ENCODE measurements at places on chromosomes 5 and 9.

DNA sequence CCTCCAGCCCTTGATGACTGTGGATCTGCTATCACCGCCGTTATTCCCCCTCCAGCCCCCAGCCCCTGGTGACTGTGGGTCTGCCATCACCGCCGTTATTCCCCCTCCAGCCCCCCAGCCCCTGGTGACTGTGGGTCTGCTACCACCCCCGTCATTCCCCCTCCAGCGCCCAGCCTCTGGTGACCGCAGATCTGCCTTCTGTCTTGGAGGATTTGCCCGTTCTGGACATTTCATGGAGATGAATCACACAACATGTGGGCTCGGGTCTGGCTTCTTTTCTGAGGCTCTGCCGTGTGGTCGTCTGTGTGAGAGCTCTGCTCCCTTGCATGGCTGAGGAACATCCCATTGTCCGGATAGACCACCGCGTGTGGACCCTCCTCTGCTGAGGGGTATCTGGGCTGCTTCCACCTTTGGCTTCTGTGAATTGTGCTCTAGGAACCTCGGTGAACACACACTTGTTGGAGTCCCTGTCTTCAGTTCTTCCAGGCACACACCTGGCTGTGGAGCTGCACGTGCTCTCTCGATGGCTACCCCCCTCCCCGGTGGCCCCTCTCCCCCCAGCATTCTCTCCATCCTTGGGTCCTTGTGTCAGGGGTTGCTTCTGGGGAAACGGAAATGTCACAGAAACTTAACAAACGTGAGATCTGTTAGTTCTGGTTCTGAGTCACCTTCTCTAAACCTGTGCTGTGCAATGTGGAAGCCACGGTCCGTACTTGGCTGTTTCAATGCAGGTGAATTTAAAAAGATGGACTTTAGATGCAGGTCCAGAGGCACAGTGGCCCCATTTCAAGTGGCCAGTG, 105.3 kb upstream of the COL5A1 start:
- DNase-seq: no peak

GRCh38 chr9:6955251-6955921, 197.6 kb downstream of the KDM4C start:
- DNase-seq: peak; percentile 45

- no peak for DNase-seq
These were observed 36.0 kb downstream of the POC5 start for GRCh38 chr5:75681125-75681830.

DNA sequence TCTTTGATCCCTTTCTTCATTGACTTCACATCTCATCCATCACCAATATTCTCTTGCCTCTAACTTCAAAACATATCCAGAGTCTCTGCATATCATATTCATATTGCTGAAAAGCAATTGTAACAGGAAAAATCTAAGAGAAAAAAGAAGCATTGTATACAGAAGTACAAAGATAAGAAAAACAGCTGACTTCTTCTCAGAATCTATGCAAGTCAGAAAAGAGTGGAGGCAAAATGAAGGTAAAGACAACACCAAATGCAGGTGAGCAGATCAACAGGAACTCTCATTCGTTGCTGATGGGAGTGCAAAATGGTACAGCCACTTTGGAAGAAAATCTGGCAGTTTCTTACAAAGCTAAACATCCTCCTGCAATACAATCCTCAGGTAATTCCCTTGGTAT, 155.6 kb downstream of the PHF2 start:
- no peak for DNase-seq

GRCh38 chr9:133632806-133633680, 3.1 kb upstream of the DBH start:
- DNase-seq: no peak

DNA sequence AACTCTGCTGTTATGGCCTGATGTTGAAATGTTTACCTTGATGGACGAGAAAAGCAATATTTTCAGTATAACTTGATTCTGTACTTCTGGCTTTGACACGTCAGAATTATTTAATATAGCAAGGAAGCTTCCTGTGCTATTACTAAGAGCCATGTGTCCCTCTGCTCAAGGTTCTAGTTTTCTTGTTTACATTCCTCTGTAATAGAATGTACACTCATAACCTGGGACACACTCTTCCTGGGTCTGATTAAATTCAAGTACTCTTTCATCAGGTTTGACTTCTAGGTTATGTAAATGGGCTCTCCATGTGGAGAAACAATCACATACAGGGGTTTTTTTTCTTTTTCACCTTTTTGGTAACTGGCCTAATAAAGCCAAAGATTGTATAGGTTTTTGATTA, 33.1 kb downstream of the GTF3C4 start:
- no peak for DNase-seq

DNA sequence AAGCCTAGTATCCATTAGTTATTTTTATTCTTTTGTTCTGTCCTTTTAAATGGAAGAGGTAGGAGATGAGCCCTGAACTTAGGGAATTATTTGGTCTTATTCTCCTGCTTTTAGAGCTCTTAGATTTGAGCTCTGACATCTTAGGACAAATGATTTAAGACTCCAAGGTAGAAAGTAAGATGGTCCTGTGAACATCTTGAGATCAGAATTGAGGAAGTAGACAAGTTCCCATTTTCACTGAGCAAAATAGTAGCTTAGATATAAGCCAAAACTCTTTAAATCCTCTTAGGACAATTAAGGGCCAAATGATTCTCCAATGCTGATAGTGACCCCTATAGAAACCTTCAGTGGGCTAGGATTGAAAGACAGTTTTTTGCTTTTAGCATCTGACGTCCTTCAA, 53.0 kb upstream of the RUSC2 start:
- DNase-seq: no peak

- no peak for DNase-seq
These were observed 3.6 kb upstream of the ARAP3 start for GRCh38 chr5:141685591-141685990.

GRCh38 chr9:447230-448025, 232.8 kb downstream of the DOCK8 start:
- no peak for DNase-seq

DNA sequence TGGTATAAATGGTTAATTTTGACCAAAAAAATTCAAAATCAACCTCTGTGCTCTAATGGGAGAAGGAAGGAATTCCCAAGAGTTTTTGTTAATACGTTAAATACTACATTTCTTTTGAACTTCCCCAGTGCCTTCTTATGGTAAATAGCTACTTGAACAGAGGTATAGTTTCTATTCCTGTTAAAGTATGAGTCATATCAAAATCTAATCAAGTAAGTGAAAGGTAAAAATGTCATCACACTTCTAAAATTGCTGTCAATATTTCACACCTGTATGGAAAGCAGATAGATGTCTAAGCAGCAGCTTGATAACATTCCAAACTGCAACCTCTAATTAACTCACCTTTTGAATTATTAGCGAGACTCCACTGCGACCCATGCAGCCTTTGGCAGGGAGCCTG, 214.1 kb upstream of the MEF2C start:
- no peak for DNase-seq

- no peak for DNase-seq
These were observed 101.5 kb downstream of the DEPDC1B start for GRCh38 chr5:60598424-60598823.

GRCh38 chr5:32771037-32771436, 59.9 kb downstream of the NPR3 start:
- no peak for DNase-seq

DNA sequence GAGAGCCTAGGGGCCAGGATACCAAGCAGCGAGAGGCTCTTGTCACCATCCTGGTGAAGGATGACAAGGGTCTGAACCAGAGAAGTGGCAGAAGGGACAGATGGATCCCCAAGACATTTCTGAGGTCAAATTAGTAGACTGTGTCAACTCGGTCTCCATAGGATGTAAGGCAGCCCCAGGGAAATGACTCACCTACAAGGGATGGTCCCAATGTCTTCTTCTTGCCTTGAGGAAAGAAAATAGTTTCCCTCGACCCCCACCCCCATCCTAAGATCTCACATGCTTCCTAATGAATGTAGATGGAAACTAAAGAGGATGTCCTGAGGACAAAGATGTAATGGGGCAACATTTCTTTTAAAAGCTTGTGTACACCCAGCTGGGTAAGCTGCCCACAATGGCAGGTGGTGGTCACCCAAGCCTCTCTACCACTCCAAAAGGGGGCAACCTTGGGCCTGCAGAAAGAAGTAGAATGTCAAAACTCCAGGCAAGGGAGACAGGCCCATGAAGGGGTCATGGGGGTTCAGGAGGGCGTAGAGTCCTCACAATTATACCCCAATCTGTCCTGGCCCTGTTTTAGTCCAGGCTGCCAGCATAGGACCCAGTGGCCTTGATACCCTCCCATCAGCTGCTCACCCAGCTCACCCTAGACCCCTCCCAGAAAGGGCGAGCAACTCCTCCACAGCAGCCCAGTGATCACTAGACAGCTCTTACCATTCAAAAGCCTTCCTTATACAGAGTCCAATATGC, 187.4 kb downstream of the ACTL7B start:
- no peak for DNase-seq

DNA sequence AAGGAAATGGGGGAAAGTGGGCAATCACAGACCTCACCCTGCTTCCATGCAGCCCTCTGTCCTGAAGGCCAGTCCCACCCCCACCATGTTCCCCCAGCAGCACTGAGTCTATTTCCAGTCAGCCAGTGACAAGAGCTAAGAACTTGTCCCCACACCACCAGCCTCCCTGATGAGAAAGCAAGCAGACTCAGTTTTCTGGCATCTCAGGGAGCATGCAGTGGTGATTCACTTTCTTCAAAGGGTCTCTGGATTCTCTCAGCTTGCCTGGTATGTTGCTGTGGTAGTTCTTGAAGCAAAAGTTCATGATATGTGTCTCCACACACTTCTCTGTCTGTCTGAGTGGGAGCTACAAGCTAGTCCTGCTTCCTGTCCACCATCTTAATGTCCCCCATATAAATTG, 799.9 kb upstream of the TYRP1 start:
- no peak for DNase-seq

GRCh38 chr9:4987961-4988421, 2.9 kb downstream of the JAK2 start:
- peak; percentile 33 for DNase-seq

DNA sequence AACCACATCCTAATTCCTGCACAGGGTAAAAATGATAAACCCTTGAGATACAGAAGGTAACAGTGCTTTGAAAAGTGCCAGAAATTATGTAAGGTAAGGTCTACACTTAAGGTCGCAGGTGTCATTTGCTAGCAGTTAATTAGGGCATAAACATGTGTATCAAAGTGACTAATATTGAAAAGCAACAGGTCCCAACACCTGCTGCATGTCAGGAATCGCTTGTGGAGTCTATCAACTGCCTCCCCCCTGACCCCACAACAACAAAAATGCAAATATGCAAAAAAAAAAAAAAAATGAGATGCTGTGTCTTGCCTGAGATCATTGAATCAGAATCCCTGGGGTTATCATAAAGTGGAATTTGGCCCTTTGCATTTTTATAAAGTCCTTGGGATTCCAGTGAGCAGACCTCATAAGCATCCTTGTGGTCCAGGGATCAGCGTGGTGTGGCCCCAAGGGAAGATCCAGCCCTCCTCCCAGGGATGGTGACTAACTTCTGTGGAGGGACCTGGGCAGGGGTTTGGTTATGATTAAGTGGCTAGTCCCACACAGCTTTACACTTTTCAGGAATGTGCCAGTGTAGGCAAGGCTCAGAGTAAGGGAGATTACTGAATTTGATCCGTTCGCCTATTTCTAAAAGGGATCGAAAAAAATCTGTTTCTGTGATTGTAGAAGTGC, 92.5 kb upstream of the TNFSF8 start:
- no peak for DNase-seq

DNA sequence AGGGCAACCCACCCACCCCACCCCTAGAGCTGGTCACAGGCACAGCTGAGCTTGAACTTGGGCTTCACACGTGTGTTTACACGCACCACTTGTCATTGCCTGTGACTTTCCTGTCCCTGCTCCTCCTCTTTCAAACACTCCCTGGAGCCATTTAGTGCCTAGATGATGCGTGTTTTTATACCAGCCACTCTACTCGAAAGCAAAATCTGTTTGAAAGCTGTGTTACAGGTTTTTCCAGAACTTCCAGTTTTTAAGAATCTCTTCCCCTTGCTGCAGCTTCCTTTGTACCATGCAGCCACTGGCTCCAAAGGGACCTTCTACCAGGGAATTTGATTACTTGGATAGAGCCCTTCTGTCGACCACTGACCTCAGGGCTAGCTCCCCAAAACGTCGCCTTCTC, 78.8 kb upstream of the SPRY4 start:
- DNase-seq: no peak

DNA sequence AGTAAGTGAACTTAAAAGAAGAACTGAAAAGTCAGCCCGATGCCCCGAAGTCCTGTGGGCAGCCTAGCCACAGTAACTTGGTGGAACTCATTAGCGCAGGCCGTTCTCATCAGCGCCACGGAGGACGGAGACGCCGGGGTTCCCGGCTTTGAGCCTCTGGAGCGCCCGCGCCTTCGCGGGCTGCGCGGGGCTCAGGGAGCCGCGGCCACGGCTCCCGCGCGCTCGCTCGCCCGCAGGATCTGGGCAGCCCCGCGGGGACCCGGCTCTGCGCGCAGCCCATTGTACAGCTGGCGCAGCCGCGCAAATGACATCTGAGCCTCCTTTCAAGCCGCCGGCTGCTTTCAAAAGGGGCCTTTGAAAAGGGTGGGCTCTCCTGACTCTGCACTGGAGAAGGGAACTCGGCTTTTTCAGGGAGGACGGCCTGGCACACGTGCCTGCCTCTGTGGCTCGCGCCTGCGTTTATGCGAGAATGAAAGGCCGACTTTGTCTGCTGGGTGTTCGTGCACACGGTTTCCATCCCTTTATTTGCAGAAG, 40.7 kb downstream of the TLR4 start:
- peak; percentile 36 for DNase-seq

- no peak for DNase-seq
These were observed 55.7 kb upstream of the FANCC start for GRCh38 chr9:95373069-95373681.

GRCh38 chr5:151743530-151743929, 14.9 kb downstream of the ATOX1 start:
- DNase-seq: peak; percentile 18

DNA sequence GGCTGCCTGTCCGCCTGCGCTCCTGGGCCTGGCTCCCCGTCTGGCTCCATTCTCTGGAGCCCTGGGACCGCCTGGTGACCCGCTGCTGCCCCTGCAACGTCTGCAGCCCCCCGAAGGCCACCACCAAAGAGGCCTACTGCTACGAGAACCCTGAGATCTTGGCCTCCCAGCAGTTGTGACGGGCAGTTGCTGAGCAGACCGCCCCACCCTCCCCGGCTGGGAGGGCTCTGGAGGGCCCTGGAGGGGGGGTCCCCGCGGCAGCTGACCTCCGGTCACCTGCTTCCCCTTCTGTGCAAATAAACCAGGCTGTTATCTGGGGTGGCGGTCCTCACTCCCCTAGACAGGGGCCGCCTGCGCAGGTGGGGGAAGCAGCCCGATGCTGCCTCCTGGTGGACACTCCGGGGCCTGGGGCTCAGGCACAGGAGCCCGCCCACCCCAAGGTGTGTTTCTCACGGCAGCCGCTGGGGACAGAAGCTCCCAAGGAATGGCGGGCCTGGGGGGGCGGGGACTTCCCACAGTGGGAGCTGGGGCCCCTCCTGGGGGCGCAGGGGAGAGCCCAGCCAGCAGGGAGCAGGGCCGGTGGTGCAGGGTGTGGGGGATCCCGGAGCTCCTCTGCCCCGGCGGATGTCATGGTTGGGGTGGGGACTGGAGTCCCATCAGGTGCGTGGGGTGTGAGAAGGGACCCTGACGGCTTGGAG, 4.7 kb upstream of the TUBB4B start:
- DNase-seq: peak; percentile 79
